ENCODE measurements at places on chromosomes 13 and 19.

DNA sequence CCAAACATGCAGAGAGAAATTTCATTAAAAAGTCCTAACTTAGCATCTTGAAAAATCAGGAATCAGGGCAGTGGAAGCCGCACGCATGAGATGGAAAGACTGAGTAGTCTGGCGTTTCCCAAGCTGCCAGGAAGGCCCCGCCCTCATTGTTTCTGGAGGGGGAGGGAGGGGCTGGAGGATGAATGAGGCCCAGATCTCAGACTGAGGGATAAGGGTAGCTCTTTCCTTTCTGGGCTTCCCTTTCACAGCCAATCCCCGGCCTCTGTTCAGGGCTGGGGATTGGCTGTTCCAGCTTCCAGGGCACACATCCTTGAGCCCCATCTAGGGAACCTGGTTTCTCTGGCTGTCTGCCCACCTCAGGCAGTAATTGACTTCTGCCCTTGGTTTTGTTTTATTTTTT lies 7.3 kb downstream of the C19orf53 start:
- DNase-seq: peak; percentile 92

GRCh38 chr13:23039266-23039935 lies 141.4 kb upstream of the SGCG start:
- DNase-seq: no peak

GRCh38 chr13:113447596-113447995 lies 5.7 kb downstream of the ADPRHL1 start:
- no peak for DNase-seq

GRCh38 chr13:97537110-97537509 lies 103.1 kb downstream of the RAP2A start:
- no peak for DNase-seq

DNA sequence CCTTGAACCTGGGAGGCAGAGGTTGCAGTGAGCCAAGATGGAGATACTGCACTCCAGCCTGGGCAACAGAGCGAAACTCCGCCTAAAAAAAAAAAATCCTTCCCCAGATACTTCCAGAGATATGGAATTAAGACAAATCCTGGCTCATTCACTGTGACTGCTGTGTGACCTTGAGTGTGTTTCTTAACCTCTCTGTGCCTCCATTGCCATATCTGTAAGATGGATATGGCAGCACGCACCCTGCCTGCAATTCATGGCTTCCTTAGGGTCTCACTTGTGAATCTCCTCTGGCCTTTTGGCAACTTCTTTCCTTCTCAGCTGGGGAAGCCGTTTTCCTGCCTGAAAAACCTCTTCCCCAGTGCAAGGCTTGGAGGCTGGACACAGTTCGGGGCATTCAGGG lies 33.8 kb upstream of the ONECUT3 start:
- no peak for DNase-seq

Measured in femur (tissue), 1 donor.